SHP77 (cell line): ENCODE measurements at places on chromosomes 13 and 19.

- DNase-seq, result no peak
Observed at GRCh38 chr19:39360599-39360998, 18.4 kb downstream of the SAMD4B start.

GRCh38 chr13:26051657-26052311 is at the start of gene SHISA2:
SHISA2 (minus strand) TSS chr13:26052016; CDS start chr13:26050975, 1,041 bp downstream.
- DNase-seq, result peak; percentile 46

DNA sequence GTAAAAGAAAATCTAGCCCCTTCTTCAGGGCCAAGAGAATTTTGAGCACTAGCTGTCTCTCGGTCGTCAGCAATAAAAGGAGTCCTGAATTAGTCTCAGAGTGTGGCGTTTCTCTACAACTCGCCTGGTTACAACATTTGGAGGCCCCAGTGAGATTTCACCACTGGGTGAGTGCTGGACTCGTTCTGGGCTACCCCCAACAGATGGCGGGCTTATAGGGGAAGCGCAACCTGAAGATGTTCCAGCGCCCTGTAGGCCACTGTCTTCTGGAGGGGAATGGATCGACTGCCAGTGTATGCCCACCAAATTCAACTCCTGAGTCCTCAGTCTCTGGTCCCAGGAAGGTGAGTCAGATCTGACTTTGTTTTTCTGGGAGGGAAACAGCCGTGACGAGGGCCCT is 11.7 kb upstream of the ZNF181 start:
- DNase-seq, result no peak

- DNase-seq, result peak; percentile 81
Observed at GRCh38 chr13:111460548-111461444, 140.4 kb downstream of the TEX29 start.

- no peak for DNase-seq
Observed at GRCh38 chr19:34480971-34481841, at the start of gene WTIP. WTIP (plus strand) TSS chr19:34481758; CDS start chr19:34481975, 217 bp downstream.

- no peak for DNase-seq
Observed at GRCh38 chr19:43525836-43526771, 897 bp downstream of the ETHE1 start.

DNA sequence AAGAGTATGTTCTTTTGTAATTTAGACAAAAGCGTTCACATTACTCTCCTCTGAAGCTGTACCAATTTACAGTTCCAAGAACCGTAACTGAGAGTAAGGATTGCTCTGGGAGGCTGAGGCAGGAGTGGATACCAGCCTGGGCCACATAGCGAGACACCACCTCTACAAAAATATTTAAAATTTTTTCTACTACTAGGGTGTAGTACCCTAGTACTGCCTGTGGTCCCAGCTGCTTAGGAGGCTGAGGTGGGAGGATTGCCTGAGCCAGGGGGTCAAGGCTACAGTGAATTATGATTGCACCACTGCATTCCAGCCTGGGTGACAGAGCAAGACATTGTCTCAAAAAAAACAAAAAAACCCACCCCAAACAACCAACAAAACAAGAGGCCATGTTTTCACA is 12.1 kb upstream of the CYP2A6 start:
- DNase-seq, result no peak

GRCh38 chr19:40411125-40411842 is 1.9 kb downstream of the PRX start:
- DNase-seq, result no peak

GRCh38 chr19:9827289-9828238 is at the start of gene UBL5:
UBL5 (plus strand) TSS chr19:9827918; CDS start chr19:9828338, 420 bp downstream.
- DNase-seq, result peak; percentile 87

DNA sequence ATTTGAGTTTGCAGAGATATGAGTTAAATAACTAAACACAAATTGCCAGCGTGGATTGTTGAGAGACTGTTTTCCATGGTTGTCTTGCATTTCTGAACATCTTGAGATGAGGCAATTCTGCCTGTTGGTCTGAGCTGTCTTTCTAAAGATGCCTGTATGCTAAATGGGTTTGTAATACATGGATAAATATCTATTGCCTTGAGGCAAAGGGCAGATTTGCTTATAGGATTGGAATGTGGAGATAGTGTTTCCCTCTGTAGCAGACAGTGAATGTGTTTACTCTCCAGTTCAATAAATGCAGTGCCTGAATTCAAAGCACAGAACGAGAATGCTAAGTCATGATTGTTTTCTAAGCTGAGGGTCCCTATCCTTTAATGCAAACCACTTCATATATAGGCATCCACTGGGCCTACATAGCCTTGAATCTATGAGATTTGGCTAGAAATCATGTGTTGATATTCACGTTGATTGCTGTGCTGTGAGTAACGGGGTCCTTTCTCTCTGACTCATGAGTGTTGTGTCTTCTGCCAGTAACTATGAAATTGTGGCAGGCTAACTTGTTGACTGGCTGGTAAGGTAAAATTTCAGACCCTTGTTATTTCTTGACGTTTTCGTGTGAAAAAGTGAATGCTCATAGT is 2554.8 kb downstream of the PCDH9 start:
- no peak for DNase-seq

GRCh38 chr19:459724-460511 is 915 bp downstream of the SHC2 start:
- peak; percentile 67 for DNase-seq

GRCh38 chr19:4977299-4978174 is 8.6 kb downstream of the KDM4B start:
- no peak for DNase-seq

GRCh38 chr13:21673789-21674489 is 3.1 kb downstream of the FGF9 start:
- peak; percentile 60 for DNase-seq

GRCh38 chr19:51131780-51132680 is 7.3 kb downstream of the SIGLEC9 start:
- DNase-seq, result no peak

DNA sequence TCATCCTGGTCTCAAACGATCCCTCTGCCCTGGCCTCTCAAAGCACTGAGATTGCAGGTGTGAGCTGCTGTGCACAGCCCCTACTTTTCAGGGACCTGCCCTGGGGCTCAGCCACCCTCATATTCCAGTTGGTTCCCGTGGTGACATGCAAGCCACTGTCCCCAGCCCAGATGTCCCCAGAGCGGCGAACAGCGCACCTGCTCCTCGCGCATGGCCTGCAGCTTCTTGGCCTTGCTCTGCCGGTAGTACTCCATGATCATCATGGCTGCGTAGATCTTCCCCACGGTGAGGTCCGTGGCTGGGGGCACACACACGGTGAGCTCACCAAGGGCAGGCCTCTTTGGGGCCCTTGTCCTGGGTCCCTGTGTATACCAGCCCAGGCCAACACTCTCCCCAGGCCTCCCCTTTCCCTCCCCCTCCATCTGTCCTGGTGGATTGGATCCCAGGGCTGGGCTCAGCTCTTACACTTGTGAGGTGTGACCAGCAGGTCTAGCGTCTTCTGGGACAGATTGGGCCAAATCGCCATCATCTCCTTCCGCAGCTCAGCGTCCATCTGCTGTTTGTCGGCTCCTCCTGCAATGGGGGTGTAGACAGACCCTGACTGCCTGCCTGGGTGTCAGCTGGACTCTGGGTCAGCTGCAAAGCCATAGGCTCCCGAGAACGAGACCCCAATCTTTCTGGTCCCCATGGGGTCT is 64.0 kb downstream of the IER2 start:
- no peak for DNase-seq

- DNase-seq, result peak; percentile 66
Observed at GRCh38 chr19:17394891-17395415, 957 bp upstream of the CCDC194 start.

DNA sequence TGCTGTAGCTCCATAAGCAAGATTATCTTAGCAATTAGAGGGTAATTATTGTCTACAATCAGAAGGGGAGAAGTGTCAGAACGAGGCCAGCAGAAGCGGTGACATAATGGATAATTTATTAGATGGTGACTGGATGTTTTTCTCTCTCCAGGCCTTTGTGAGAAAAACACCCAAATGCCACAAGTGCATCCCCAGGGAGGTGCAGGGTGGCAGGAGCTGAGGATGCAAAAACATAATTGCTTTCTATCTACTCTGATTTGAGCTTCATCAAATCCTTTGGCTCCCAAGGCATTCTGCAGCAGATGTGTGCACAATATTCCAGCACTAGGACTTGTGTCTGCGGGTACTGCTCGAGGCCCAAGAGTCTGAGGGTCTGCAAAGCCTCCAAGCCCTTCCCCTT is 220.1 kb upstream of the SERP2 start:
- no peak for DNase-seq

GRCh38 chr13:61339054-61339621 is 76.5 kb downstream of the PCDH20 start:
- DNase-seq, result no peak

DNA sequence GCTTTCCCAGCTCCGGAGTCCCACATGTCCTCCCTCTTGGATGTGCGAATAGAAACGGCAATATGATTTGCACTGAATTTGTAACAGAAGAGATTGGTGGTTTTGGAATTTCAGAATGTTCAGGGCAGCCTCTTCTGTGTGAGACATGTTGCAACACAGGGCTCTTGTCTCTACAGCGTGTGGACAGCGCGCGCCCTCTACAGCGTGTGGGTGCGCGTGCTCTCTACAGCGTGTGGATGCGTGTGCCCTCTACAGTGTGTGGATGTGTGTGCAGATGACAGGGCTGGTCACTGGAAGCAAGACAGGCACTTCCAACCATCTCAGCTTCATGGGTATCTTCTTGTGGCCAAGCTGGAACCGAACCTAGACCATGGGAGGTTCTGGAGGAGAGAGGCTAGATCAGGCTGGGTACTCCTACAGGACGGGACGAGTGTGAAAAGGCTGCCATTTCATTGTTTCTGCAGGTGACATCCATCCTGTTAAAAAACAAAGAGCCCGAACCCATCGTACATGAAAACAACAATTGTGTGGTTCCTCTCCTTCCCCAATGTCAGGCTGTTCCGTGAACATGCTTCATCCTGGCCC is 78.4 kb downstream of the TEX29 start:
- peak; percentile 58 for DNase-seq

DNA sequence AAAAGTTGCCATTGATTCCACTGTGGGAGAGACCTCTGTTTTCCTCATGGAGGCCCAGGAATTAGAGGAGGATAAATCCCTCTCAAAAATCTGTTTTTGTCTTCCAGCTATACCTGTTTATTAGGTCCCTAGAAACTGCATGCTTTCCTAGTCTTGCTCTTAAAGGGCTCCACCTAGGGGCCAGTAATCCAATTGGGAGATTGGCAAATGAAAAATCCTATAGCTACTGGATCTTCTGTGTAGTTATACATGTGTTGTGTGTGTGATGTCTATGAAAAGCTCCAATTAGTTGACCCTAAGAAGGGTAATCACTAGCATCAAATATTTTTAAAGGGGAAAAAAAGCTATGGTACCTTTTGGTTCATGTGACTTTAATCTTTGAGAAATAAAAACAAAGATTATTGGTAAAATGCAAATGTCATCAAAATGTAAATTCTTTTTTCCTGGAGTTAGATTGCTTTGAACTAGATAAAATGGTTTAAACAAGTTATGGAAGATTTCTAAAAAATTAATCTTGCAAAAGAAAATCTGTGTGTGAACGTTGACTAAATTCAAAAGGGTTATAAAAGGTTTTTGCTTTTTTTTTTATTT is 63.4 kb upstream of the C1QTNF9B start:
- DNase-seq, result peak; percentile 4

GRCh38 chr19:13014921-13015280 is 19.6 kb downstream of the NFIX start:
- DNase-seq, result no peak

- no peak for DNase-seq
Observed at GRCh38 chr19:20928371-20928770, 5.3 kb downstream of the ZNF85 start.

DNA sequence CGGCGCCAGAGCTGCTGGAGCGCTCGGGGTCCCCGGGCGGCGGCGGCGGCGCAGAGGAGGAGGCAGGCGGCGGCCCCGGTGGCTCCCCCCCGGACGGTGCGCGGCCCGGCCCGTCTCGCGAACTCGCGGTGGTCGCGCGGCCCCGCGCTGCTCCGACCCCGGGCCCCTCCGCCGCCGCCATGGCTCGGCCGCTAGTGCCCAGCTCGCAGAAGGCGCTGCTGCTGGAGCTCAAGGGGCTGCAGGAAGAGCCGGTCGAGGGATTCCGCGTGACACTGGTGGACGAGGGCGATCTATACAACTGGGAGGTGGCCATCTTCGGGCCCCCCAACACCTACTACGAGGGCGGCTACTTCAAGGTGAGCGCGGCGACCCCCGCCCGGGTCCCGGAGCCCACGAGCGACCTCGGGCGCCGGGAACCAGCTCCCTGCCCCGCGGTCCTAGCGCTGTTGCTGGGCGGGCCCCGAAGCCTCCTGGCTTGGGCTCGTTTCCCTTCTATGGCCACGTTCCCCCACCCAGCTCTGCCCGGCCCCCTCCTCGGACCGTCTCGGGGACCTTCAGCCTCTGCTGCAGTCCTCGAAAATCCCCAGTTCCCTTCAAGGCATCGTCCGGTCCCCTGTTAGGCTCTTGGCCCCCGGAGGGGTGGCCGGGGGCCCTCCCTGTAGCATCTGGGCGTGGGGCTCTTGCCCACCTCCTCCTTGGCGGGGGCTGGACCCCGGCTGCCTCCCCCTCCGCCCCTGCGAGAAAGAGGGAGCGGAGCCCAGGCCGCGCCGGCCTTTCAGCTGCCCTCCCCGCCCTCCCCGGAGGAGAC is at the start of gene CDC34:
Gene CDC34 (plus strand): TSS at position 8 of the 808 bp plus-strand sequence. CDS start 172 bp downstream, at position 180.
- DNase-seq, result no peak

- DNase-seq, result no peak
Observed at GRCh38 chr13:43140985-43141384, 117.6 kb downstream of the DNAJC15 start.

DNA sequence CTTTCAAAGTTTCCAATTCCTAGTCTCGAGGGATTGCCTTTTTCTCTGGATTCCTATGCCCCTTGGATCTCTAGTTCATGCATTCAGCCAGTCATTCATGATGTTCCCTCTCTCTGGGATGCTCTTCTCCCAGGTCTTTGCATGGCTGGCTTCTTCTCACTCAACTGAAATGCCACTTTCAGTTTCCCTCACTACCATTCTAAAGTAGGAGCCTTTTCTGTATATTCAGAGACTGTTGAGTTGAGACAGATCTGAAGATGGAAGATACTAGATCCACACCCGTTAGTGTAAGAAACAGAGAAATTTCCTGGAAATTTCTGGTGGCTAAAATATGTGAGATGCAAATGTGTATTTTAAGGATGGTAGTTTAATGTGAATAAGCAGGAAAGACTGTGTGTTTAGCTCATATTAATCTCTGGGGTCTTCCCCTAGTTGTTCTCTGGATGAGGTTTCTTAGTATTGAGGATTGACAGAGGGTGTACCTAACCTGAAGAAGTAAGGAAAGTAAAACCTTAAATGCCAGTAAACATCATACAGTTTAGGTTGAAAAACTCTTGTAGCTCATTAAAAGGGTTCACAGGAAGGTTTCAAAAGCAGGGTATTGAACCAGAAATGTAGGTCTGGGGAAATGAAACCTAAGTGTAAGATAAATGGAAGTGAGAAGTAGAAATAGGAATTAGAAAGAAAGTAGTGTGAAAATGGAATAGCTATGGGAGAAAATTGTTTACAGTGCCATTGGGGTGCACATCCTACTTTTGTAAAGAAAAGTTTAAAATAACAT is 331.3 kb downstream of the NDFIP2 start:
- DNase-seq, result no peak
